CD4-positive, alpha-beta T cell treated with Interleukin-6 at 100 ng/mL for 8 hours (primary cell): ENCODE measurements at places on chromosomes 6 and 20.

DNA sequence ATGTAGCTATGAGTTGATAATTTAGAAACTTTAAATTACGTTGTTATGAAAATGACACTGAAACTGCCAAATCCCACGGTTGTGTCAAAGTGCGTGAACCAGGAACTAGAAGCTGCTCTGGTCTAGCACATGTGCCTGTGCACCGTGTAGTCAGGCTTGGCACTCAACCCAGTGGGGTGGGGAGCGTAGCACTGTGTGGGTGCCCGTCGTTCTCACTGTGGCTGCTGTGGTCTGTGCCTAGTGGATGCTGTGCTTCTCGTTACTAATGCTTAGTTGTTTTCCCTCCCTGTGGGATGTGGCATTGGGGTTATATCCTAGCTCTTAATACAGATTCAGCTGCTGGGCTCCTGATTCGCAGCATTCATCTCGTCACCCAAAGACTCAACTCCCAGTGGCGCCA, 46.2 kb upstream of the ADIG start:
- DNase-seq: no peak

- no peak for DNase-seq
Measured at GRCh38 chr6:169893624-169894023, 142.2 kb downstream of the ERMARD start.

DNA sequence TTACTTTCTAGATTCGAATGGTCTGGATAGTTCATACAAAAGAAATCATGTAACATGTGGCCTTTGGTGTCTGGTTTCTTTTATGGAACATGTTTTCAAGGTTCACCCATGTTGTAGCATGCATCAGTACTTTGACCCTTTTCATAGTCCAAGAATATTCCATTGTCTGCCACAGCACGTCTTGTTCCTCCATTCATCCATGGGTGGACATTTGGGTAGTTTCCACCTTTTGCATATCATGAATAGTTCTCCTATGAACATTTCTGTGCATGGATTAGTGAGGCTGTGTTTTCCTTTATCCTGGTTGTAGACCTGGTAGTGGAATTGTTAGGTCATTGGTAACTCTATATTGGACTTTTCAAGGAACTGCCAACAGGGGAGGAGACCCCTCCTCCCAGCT, 31.7 kb downstream of the GSTA3 start:
- no peak for DNase-seq

GRCh38 chr6:47483516-47483852, 5.9 kb downstream of the CD2AP start:
- no peak for DNase-seq

DNA sequence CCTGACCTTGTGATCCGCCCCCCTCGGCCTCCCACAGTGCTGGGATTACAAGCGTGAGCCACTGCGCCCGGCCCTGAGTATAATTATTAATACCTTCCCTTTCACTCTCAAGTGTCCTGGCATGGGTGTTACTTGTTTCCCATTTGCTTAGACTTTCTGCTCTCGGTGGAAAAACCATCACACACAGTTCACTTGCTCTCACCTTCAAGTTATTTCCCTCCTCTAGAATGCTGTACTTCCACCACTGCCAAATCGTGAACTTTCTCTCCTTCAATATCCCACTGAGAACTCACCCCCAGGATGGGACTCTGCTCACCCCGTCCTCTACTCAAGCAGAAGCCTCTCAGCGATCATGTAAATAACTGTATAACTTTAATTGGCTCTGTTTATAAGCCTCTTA, 4.6 kb upstream of the HIVEP1 start:
- no peak for DNase-seq

GRCh38 chr6:26034905-26035304, 52.3 kb upstream of the HFE start:
- no peak for DNase-seq

DNA sequence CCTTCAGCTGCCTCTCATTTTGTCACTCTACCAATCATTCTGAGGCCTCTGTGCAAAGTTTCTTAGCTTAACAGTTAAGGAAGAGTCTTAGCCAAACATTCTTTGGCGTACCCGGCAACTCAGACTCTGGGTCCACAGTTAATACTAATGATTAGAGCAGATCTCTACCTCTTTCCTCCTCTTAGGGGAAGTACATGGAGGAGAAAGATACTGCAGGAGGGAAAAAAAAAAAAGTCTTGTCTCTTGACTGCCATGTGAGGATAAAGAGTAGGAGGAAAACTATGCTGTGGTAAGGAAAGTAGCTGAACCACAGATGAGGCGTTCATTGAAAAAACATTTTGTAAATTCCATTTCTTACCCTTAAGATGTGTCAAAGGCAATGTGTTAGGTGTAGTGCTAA, 44.0 kb upstream of the MARCKS start:
- no peak for DNase-seq
